Type B pancreatic cell (in vitro differentiated cells): ENCODE measurements at places on chromosomes 6 and 20.

- DNase-seq, result no peak
Measured at GRCh38 chr6:166604328-166604727, 17.9 kb upstream of the RAMACL start.

GRCh38 chr6:144284478-144284782 is 705 bp upstream of the UTRN start:
- no peak for DNase-seq

DNA sequence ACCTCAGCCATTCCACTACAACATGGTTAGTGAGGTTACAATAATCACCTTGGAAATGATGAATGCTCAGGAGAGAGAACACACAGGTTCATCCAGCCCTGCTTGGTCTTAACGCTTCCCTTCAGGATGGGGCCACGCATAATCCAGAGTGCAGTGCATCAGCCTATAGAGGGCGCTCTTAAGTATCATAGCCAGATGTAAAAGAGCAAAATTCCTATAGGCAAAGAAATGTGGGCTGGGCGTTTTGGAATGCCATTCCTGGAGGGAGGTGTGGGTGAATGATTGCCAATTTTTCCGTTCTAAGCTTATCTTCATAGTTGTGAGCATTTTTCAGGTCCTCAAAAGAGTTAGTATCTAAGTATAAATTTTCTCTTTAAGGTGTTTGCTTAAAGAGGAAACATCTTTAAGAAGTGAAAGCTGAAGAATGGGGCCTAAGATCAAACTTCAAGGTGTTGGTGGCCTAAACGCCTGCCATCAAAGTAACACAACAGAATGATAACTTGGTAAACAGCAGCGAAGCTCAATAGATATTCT is 1.8 kb downstream of the RIPOR2 start:
- no peak for DNase-seq

- DNase-seq, result no peak
Measured at GRCh38 chr6:143501851-143502250, 9.7 kb downstream of the FUCA2 start.

DNA sequence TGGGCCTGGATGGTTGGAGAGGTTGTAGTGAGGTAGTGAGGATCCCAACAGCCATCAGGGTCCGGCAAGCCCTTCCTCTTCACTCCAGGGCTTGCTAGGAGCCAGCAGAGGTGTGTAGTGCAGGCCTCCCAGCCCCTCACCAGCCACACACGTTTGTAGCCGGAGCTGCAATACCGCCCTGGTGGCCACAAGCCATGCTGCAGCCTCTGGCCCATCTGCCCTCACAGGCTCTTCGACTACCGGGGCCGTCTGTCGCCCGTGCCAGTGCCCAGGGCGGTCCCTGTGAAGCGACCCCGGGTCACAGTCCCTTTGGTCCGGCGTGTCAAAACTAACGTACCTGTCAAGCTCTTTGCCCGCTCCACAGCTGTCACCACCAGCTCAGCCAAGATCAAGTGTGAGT is 36.4 kb downstream of the EIF2S2 start:
- DNase-seq, result no peak

DNA sequence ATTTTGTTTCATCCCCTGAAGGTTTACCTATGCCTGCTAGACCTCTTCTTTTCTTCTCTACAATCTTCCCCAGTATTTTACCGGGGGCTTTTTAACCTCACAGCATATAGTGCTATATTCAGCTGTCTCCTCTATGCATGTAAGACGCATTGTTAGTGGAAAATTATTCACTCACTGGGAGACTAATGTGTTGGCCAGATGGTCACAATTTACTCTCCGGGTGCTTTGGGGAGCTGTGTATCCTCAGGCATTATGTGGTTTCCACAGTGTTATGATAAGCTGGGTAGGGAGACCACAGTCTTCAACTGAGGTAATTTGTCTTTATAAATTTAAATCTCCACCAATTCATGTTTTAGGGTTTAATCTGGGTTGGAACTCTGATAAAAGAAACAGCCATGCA is 553.8 kb upstream of the PTCHD4 start:
- no peak for DNase-seq

- DNase-seq, result no peak
Measured at GRCh38 chr20:59402681-59403080, 102.3 kb downstream of the EDN3 start.

DNA sequence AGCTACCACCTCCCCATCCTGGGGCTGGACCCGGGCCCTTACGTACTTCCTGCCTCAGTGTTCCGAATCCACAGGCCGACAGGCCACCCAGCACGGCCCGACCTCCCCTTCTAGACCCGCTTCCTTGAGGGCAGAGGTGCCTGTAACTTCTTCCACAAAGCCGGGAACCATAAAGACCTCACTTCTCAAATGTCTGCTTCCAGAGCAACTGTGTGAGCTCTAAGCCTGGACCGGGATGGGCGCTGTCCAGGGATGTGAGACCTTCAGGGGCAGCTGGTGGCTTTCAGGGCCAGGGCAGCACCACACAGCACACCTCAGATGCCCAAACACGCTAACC is 9.3 kb downstream of the SLC2A4RG start:
- no peak for DNase-seq

DNA sequence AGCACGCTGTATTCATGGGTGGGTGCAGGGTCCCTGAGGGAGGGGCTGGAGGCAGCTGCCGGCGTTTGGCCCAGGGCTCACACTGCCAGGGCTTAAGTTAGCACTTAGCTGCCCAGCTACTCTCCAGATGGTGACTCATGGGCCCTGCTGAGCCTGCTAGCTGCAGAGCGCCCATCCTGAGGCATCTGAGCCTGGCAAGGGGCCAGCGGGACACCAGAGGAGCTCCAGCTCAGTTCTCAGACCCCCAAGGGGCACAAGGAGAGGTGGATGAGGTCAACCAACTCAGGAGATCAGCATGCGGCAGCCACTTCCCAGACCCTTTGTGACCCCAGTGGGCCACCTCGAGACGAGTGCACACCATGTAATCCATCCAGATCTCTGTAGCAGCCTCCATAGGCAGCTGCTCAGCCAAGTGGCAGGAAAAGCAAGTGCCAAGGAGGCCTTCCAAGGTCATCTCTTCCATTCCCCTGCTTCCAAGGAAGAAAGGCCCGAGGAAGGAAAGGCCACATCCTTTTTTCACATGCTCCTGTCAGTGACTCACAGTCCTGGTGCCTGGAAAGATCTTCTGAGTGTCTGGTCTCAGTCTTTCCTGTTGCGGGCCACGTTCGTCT is 35.3 kb downstream of the FOXP4 start:
- DNase-seq, result no peak

GRCh38 chr6:170107606-170108222 is 183.2 kb downstream of the DLL1 start:
- peak; percentile 48 for DNase-seq

GRCh38 chr6:162443101-162443500 is 284.5 kb downstream of the PRKN start:
- DNase-seq, result no peak

DNA sequence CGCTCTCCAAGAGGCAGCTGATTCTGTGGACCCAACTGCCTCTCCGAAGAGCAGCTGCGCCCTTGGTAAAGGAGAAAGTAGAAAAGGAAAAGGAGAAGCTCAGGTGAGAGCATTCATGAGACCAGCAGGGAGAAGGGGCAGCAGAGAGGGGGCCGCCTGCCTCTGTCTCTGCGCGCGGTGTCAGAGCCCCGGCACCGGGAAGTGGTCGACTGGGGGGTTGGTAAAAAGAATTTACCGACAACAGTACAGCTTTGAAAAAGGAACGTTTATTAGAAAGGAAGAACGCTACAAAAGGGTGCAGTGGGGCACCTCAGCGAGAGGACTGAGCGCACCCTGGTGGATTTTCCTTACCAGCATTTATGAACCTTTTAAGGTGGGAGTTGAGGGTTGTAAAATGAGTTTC is 61.9 kb downstream of the GPR6 start:
- no peak for DNase-seq

- no peak for DNase-seq
Measured at GRCh38 chr6:1527073-1527457, 82.7 kb upstream of the FOXC1 start.

DNA sequence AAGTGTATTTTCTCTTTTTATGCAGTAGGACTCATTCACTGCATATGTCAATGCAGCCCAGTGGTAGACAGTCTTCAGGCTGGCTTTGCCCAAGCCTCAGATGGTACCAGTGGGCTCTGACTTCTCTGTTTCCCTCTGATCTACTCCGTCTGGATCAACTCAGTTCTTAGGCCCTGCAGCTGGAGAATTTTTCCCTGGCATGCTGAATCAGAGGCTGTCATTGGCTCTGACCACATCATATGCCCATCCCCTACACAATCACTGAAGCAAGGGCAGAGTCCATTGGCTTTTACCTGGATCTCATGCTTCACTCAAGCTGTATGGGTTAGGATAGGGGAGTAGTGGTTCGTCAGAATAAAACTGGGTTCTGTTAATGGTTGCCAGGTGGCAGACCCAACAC is 57.8 kb downstream of the KIZ start:
- DNase-seq, result no peak

DNA sequence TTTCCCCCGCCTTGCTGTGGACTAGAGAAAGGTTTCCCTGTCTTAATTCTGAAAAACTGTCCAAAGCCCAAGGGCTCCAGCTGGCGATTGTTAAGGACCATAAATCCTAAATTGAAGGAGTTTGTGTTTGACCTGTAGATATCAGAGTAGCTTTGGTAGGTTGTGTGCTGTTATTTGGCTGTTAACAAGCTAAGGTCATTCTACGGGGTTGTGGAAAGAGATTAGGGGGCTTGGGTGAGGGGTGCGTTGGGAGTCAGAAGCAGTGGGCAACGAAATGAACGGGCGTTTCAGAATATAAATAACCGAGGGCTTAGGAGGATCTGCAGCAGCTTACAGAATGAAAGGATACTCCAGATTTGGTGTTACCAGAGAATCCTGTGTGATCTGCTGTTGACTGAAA is 32.6 kb upstream of the BTN3A2 start:
- no peak for DNase-seq

- peak; percentile 53 for DNase-seq
Measured at GRCh38 chr6:4346659-4347333, 211.4 kb upstream of the ECI2 start.

GRCh38 chr6:143097224-143097795 is 36.6 kb downstream of the AIG1 start:
- no peak for DNase-seq

DNA sequence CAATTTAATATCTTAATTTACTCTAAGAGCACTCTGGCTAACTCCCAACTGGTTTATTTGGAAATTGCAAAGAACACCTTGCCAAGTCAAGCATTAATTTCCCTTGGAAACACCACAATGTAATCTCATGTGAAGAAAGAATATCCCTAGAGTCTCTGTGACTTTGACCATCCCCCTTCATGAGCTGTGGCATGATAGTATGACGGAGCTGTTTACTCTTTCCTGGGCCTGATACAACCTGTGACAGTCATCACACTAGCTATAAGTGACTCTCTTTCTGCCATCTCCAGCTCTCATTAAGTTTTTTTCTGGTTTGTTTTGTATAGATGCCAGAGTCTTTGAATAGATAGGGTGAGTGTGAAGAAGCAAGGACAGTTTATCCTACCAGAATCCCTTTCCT is 470.3 kb upstream of the JARID2 start:
- DNase-seq, result no peak
